T47D (cell line): ENCODE measurements at places on chromosomes 4 and X.

GRCh38 chr4:32864713-32865351 is 2144.7 kb downstream of the PCDH7 start:
- DNase-seq = no peak

DNA sequence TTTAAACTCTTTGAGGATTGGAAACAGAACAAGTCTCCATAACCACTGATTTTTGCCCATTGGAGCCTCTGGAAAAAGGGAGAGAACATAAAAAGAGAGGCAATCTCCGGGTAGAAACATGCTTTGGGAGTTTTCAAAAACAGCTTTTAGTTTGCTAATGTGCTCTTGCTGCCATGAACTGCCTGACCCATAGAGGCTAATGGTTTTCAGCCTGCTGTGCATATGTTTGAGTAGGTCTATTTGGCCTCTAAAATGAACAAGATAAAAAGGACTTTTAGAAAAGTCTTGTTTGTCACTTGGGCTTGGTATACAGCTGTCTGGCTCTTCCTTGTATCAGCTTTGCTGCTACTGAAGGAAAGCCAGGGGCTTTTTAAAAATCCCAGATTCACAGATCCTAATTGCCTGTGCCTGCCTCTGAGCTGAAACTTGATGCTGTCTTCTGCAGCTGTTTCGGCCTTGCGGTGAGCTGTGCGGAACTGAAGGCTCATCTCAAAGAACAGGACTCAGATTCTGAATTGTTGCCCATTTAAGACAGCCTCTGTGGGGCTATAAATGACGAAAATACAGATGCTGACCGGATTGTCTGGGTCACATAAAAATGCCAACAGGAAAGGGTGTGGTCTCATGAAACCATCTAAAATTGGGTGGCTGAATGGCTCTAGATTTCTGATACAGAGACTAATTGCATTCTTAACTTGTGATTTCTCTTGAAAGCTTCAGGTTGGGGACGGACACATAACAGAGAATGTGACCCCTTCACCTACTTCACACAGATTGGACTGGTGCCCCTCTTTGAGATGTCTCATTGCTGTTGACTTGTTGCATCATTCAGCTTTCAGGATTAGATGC is 18.4 kb upstream of the ZNF41 start:
- no peak for DNase-seq

DNA sequence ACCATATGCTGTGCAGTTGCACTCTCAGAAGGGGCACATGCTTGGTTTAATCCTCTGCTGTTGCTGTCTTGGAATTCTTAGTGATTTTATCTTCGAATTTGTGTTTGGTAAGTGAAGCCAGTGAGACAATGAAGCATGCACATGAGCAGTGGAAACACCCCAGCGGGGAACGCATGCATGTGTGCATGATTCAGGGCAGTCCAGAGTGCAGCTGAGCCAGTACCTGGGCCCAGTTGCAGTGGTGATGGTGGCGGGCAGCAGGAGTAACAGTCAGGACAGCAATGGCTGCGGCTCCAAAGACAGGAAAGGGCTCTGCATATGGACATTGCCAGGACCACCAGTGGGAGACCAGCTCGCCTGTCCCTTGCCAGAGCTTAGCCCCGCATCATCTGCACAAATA is 14.3 kb upstream of the TMEM165 start:
- no peak for DNase-seq

- no peak for DNase-seq
Observed at GRCh38 chrX:103212749-103213457, 2.0 kb upstream of the BEX4 start.

- DNase-seq = no peak
Observed at GRCh38 chrX:133258481-133258880, 40.3 kb upstream of the TFDP3 start.

- no peak for DNase-seq
Observed at GRCh38 chr4:39442998-39443397, 15.7 kb downstream of the RPL9 start.

GRCh38 chr4:608236-608635 is 17.1 kb upstream of the PDE6B start:
- no peak for DNase-seq

GRCh38 chr4:184503869-184504300 is 29.5 kb upstream of the IRF2 start:
- no peak for DNase-seq

DNA sequence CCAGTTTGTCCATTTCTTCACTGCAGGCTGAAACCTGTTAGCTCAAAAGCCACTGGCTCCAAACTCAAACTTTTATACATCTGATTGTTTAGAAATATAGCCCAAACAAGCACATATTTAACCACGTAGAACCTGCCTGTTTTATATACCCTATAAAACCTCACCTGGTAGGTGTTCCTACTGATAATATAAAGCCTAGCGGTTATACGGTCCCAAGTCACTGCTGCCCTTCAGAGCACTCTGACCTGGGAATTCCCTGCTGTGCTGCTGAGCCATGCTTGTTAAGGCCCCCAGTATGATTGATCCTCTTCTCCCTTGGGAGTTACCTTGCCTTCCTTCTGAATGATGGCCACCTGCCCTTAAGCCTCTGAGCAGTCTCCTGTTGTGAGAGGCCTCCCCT is 432.8 kb upstream of the LCORL start:
- no peak for DNase-seq

GRCh38 chrX:106300656-106301055 is 132.6 kb downstream of the PWWP3B start:
- DNase-seq = peak; percentile 35

DNA sequence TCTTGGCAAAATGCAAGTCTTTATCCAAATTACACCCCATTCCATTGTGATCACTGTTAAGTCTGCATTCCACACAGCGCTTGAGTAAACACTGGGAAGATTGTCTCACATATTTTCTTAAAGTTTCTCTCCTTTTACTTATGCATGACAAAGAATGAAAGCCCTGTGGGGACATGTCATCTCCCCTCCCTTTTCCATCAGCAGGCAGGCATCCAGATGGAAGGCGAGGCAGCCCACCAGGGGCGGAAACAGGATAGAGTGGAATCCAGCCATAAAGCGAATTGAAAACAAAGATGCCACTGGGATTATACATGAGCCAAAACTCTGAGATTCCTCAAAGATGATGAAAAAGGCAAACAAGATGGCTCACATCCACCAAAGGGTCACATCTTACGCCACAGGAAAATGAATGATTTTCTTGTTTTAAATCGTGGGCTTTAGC is 78.2 kb downstream of the AFAP1 start:
- no peak for DNase-seq

DNA sequence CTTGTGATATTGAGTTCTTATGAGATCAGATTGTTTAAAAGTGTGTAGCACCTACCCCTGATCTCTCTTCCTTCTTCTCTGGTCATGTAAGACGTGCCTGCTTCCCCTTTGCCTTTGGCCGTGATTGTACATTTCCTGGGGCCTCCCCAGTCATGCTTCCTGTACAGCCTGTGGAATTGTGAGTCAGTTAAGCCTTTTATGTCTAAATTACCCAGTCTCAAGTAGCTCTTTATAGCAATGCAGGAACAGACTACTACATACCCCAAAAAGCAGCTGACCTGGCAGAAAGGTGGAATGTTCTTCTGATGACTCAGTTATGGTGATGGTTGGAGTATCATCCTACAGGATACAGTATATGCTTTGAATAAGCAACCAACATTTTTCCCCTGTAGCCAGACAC is 11.4 kb upstream of the MCUB start:
- DNase-seq = no peak

GRCh38 chrX:155871934-155872333 is 9.2 kb upstream of the VAMP7 start:
- no peak for DNase-seq

DNA sequence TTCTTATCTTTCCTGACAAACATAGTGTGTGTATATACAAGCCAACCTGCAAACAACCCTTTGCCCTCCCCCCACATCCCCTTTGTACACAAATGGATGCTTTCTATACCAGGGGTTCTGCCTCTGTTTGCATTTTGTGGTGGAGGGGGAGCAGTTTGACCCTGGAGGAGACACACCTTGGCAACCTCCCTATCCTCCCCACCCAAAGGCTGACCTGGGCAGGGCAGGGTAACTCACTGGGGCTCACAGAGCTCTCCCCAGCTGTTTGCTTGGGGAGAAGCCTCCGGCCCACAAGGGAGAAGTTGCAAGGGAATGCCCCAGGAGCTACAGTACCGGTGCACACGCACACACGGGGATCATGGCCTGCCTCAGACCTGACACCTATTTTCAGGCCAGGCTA is 372.6 kb downstream of the BCOR start:
- no peak for DNase-seq

DNA sequence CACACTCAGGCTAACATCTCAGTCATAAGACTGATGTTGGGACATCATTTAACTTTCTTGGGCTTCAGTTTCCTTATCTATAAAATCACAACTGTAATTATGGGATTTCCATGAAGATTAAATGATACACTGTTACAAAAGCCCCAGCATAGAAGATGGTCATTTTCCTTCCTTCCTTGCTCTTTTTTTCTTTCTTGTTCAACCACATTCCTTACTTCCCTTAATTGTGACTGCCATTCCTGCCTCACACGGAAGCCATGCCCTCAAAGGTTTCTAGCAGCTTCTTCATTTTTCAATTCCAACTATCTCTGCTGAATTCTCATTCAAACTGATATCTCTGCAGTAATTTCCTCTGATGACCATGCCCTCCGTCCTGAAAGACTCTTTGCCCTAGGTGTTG is 311.8 kb downstream of the PPP3CA start:
- no peak for DNase-seq

GRCh38 chr4:23934223-23934622 is 44.4 kb upstream of the PPARGC1A start:
- DNase-seq = peak; percentile 3

DNA sequence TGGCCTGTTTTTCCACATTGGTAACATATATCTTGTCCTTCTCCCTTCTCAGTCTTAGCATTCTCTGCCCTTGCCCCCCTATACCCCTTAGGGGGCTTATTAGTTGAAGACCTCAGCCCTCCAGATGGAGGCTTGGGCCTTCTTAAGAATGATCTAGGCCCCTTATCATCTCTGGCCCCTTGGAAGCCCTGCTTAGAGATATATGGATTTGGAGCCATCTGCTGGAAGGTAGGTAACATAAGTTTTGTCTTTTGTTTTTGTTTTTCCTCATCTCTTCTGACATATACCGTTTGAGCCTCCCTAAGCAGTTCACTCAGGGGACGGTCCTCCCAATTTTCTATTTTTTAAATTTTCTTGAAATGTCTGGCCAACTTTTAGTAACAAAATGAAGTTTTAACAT is 48.3 kb upstream of the NAP1L2 start:
- DNase-seq = peak; percentile 9

- DNase-seq = no peak
Observed at GRCh38 chr4:80070880-80071603, 2.0 kb downstream of the ANTXR2 start.

GRCh38 chr4:26410385-26411293 is 79.6 kb downstream of the CCKAR start:
- DNase-seq = peak; percentile 9
